ENCODE measurements at places on chromosomes 11 and 22.

DNA sequence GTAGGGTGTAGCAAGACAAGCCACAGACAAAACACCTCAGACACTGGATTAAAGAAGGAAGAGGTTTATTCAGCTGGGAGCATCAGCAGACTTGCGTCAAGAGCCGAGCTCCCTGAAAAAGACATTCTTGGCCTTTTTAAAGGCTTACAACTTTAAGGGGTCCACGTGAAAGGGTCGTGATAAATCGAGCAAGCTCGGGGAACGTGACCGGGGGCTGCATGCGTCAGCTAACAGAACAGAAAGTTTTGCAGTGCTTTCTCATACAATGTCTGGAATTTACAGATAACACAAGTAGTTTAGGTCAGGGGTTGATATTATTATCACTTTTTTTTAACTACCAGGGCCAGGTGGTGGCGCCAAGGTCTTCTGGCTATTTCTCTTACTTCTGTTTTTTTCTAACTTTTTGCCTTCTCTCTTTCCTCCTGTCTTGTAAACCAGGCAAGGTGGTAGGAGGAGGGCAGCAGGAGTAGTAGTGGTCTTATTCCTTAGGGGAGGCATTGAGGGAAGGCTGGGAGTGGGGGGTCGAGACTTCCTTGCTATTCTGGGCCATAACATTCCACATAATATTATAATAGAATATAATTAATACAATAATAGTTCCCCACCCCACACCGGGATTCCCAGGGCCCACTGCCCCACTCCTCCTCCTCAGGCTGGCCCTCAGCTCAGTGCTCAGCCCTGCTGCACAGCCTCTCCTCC is 587 bp upstream of the ALDH3B1 start:
- DNase-seq, result no peak

DNA sequence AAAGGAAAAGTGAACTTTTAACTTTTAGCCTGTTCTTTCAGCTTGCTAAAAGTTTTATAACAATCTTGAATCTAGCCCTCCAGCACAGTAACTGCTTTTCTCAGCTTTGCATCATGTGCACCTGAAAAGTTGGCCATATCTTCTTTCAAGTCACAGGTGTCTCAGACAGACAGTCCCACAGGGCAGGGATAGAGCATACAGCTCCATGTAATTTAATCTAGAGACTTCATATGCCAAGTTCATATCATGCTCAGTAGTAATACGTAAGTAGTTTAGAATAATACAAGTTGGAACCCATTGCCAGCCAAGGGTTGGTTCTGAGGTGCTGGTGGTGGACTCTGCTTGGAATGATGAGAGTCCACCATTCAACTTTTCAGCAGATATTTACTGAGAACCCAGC is 68.6 kb downstream of the PKNOX2 start:
- no peak for DNase-seq

DNA sequence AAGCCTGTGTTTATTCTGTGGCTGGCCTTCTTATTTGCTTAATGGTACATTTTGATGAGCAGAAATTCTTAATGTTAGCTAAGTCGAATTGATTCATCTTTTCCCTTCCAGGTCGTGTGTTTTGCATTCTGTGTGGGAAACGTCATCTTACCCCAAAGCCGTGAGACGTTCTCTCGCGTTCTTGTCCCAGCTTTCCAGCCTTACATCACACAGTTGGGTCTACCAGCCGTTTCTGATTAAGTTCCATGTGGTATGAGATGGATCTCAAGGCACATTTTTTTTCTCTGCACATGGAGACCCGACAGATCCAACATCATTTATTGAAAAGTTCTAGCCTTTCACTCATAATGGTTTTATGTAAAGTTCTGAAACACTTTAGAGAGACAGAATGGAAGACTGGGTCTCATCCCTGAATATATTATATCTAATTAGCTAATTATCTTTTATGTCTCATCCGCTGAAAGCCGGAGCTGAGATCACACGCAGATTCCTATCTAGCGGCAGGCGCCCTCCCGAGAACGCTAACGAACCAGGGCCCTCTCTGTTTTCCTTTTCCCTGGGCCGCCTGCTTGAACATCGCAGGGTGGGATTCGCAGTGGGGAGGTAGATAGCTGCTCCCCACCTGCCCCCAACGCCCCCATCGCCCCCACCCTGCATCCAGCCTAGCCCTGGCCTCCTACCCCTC is 1162.2 kb downstream of the BRD1 start:
- DNase-seq, result no peak

DNA sequence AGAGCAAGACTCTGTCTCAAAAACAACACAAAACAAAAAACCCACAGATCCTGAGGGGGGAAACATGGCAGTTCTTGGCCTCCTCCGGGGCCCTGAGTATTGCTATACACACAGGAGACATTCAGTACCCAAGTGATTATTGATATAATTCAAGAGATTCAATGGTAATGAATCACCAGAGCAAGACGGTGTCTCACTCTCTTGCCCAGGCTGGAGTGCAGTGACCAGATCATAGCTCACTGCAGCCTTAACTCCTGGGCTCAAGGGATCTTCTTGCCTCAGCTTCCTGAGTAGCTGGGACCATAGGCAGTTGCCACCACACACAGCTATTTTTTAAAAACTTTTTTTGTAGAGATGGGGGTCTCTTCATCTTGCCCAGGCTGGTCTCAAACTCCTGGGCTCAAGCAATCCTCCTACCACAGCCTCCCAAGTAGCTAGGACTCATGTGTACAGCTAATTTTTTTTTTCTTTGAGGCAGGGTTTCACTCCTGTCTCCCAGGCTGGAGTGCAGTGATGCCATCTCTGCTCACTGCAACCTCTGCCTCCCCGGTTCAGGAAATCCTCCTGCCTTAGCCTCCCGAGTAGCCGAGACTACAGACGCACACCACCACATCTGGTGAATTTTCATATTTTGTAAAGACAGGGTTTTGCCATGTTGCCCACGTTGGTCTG is 21.8 kb upstream of the PIK3C2A start:
- DNase-seq, result no peak

GRCh38 chr11:110098645-110099044 is 5.5 kb downstream of the ZC3H12C start:
- DNase-seq, result no peak

DNA sequence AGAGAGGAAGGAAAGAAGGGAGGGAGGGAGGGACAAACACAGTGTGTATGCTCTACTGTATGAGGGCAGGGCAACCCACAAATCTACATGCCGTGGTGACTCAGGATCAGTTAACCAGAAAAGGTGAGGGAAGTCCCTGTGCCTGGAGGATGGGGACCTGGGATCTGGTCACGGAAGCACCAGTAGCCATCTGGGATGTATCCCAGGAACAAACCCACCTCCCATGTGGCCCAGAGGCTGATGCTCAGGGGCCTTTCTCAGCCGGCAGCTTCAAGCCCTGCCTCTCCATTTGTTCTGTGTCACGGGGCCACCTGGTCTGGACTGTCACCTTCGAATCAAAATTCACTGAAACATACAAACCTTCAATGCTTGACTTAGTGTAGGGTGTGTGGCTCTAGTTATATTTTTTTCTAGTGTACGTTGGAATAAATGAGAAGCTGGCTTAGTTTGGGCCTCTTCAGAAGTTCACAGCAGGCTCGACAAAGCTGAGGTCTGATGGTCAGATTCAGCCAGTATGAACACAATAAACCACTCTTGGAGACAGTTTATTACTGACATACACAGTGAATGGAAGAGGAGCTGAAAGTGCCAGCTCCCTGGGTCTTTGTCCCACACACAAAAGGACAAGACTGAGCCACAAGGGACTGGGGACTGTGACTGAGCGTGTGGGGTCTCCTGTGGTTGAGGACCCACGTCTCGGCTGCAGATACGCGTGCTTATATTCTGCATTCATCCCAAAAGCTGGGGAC is 23.5 kb upstream of the RTL6 start:
- DNase-seq, result no peak

GRCh38 chr11:69554849-69555248 is 73.4 kb downstream of the LINC01488 start:
- no peak for DNase-seq

- no peak for DNase-seq
Measured at GRCh38 chr11:8309311-8309710, 45.6 kb upstream of the LMO1 start.

GRCh38 chr22:36387709-36387958 is 133 bp downstream of the MYH9 start:
- no peak for DNase-seq

GRCh38 chr22:42271906-42272305 is 1.5 kb upstream of the TCF20 start:
- no peak for DNase-seq

DNA sequence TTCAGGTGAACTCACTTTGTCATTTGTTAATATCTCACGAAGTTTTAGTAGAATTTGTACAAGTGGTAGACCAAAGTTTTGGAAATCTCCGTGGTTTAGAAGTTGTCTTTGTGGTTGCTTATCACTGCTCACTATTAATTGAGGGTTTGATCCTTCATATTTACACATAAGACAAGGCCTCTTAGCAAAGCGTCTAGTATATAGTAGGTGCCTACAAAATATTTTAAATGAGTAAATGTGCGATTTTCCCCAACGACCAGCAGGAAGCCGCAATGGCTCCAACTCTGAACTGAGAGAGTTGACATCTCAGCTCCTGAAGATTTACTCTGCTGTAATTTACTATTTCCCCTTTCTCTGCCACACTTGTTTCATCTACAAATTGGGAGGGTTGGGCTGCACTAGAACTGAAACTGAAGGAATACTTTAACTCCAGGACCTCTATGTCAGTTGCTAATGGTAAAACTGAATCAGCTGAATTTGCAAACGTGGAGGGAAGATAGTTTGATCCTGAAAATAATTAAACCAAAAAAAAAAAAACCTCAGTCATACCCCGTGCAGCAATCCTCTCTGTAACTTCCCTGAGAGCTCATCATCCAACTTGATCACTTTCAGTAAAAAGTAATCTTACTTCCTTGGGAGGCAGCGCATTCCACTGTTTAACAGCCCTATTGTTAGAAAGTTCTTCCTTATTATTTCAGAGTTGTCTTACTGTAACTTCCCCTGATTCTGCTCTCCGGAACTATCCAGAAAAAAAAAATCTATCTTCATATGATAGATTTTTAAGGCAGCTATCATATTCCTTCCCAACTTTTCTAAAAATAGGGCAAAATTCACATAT is 1.3 kb upstream of the SBF2 start:
- no peak for DNase-seq

DNA sequence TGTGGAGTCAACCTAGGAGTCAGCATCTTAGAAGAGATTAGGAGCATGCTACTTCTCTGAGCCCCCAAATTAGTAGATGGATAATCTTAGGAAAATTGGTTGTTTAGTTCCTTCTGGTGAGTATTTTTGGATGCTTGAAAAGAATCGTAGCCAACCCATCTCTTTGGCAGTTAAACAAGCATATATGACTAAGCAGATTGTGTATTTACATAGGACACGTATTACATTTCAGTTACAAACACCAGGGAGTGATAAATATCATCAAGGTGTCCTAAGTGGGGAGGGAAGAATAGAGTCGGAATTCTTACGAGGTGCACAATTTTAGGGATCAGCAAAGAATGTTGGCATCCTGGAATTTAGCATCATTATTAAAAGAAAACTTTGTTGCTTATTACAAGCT is 13.5 kb downstream of the PLET1 start:
- no peak for DNase-seq

DNA sequence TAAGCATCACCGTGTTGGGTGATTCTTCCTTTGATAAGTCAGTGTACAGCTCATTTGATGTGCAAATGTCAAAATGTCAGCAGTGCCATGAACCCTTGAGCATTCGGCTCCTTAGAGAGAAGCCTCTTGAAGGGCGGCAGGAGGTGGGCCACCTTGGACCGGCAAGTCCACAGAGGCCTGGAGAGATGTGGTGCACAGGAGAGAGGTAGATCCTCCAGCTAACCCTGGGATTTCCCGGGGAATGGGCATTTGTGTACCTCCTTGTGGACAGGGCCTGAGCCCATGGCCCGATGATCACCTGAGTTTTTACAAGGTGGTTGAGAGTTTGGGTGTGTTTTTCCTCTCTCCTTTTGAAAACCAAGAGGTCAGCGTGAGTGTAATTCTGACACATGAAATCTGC is 133.2 kb upstream of the RCN1 start:
- no peak for DNase-seq

DNA sequence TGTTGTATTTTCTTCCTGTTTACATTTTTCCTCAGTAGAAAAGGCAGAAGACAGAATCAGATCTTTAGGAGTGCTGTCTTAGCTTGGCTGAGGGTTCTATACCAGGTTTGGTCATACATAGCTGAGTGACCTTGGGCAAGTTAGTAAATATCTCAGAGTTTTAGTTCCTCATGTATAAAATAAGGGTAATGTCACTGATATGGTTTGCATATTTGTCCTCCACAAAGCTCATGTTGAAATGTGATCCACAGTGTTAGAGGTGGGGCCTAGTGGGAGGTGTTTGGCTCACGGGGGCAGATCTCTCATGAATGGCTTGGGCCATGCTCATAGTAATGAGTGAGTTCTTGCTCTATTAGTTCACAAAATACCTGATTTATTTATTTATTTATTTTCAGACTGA is 7.5 kb upstream of the HTR3A start:
- no peak for DNase-seq

DNA sequence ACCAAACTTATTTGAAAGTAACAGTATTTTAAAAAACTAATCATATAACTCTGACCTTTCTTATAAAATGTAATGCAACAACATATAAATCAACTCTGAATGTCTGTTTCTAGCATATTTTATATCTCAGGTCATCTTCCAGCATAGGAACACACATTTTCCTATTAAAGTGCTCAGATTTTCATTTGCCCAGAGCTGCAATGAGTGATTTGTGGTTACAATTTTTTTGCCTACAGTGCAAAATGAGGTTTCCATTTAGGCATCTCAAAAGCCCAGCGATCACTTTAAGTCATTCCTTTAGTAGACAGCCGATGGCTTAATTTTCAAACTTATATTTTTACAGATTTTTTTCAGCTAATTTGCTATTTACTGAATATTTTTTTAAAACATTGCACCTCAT is 1.0 kb downstream of the LYVE1 start:
- DNase-seq, result no peak

GRCh38 chr22:42177891-42178336 is 47.3 kb upstream of the CYP2D6 start:
- DNase-seq, result no peak

- DNase-seq, result no peak
Measured at GRCh38 chr11:122024278-122024677, 91.7 kb downstream of the BLID start.

DNA sequence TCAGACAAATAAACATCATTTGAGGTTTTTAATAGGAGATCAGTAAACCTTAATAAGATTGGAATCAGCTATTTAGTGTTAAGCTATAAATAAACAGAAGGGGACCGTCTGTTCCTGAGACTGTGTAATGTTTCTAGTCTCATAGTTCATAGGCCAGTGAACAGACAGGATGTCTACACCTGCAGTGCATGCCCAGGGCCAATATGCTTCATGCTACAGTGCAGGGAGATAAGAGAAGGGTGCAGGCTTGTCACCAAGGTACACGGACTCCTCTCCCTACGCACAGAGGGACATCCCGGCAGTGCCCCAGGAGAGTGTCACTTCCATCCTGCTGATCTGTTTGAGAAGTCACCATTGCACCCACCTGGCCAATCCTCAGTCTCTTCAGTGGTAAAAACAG is 148.6 kb downstream of the OPCML start:
- DNase-seq, result no peak

Data from T-helper 22 cell (primary cell).